ENCODE measurements at places on chromosomes 7 and 10.

- DNase-seq = no peak
Observed at GRCh38 chr10:30576641-30577040, 52.9 kb downstream of the LYZL2 start.

DNA sequence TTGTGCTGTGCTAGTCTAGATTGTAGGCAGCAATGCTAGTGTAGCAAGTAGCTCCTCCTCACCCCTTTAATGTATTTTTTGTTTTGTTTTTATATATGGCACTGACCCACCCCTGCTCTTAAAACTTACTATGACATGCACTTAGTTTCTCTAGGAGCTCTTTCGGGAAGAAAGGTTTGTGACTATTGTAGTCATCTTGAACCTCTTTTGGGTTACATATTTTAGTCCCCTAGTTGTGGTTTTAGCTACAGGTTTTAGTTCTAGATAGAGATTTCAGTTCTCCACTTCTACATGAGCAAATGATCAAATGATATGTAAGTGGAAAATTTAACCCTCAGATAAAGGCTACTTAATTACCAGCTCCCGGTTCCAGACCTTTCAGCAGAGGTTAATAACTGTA is 14.9 kb downstream of the MINPP1 start:
- no peak for DNase-seq

DNA sequence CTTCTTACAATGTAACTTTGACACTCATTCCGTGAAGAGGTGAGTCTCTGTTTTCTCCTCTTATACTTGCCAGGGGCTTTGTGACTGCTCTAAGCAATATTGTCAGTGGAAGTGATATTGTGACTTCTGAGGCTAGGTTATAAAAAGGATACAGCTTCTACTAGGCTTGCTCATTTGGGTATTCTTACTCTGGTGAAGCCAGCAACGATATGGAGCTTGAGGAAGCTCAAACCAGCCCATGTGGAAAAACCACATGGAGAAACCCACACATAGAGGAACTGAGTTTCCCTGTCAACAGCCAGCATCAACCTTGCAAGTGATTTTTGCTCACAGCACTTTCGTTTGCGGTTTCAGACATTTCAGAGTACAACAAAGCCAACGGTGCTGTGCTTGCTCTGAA is 149.6 kb upstream of the SEMA3E start:
- DNase-seq = no peak

DNA sequence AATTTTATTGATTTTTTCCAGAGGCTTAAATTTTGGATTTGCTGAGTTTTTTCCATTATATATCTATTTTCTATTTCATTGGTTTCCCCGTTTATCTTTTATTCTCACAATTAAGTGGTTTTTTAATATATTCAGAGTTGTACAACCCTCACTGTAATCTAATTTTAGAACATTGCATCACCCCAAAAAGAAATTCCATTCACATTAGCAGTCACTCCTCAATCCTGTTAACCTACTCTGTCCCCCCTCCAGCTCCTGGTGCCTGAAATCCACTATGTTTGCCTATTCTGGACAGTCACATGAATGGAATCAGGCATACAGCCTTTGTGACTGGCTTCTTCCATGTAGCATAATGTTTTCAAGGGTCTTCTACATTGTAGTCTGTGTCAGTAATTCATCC is 55.8 kb upstream of the ITGA8 start:
- DNase-seq = no peak

GRCh38 chr10:119625570-119626280 is 25.5 kb upstream of the BAG3 start:
- no peak for DNase-seq

DNA sequence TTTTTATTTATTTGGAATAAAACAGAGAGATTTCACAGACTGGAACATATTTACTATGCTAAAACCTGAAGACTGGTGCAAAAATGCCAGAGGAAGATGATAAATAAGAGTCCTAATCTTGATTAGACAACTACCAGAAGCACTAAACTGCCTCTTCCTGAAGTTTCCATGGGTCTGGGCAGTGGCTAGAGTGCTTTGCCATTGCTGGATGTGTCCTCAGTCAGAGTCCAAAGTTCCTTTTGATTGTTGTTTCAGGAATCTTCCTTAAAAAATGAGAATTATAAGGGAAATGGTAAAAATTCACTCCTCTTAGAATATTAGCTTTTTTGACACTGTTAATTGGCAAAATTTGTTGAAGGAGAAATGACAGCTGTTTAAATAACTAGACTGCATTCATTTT is 86.3 kb upstream of the AHR start:
- DNase-seq = no peak

- DNase-seq = no peak
Observed at GRCh38 chr7:79436378-79436777, 17.1 kb downstream of the MAGI2 start.

- DNase-seq = no peak
Observed at GRCh38 chr10:4303045-4303444, 518.0 kb upstream of the KLF6 start.

DNA sequence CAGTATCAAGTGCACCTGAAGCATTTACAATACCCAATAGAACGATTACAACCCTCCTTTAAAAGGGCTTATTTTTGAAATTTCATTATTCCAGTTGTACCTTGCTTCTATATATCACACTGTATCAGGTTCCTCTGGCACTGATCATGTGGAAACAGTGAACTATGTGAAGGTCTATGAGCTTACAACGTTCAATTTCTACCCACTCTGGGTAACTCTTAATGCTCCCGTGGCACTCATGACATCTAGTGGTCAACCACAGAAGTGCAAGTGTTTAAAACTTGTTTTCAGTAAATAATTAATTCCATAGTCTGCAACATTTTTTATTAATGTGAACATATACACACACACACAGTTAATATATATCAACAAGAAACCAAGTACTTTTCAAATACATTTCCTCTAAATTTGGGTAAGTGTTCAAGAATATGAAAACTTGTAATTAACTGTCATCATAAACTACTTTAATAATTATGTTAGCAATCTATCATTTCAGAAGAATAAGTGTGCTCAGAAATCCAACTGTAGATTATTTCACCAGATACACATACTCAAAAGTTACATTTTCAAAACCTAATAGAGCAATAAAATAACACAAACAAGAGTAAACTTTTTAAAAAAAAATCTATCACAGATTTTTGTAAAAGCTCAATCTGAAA is 61.0 kb downstream of the MPP7 start:
- DNase-seq = no peak

DNA sequence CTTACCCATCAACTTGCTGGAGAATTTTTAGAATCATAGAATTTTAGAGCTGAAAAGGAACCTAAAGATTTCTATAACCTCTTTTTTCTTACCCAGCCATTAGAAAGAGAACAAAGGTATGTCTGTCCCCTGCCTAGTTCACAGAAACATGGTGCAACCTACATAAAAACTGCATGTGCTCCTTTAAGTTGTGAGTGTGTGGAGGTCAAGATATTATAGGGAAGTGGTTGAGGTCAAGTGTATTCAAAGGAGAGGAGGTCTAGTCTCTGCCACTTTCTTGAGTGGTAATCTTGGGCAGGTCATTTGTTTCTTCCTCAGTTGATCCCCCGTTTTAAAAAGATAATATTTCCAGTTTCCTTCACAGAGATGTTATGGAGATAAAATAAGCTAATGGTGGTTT is 6.4 kb downstream of the UBTD1 start:
- no peak for DNase-seq

All from dorsolateral prefrontal cortex (tissue), 122 donors.